Cortex of kidney (tissue), 1 donor: ENCODE measurements at places on chromosomes 5 and 9.

DNA sequence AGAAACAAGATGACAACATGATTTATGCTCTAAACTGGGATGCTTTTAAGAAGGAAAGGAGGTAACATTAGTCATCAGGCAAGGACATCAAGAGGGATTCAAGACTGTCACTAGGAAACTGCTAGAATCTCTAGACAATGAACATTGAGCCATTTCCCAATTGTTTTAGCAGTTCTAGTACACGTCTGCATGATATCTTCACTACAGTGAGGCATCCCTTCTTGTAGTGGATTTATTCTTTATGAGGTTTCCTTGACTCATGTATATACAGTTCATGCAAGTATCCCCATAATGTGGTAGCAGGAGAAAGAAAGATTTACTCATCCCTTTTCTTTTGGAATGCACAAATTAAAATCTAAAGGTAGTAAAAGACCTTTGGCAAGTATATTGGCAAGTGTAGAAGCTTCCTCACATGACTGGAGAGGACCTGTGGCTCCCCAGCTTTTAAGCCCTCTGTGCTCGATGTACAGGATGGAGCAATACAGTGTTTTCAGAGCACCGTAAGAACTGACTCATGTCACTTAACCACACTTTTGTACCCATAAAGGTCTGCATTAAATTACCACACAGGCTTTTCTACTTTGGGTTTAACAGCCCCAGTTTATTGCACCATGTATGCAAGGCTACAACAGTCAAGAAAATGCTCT is 335.9 kb downstream of the SEMA5A start:
- no peak for DNase-seq

- DNase-seq = no peak
Observed at GRCh38 chr9:37624073-37624472, 26.7 kb upstream of the FRMPD1 start.

DNA sequence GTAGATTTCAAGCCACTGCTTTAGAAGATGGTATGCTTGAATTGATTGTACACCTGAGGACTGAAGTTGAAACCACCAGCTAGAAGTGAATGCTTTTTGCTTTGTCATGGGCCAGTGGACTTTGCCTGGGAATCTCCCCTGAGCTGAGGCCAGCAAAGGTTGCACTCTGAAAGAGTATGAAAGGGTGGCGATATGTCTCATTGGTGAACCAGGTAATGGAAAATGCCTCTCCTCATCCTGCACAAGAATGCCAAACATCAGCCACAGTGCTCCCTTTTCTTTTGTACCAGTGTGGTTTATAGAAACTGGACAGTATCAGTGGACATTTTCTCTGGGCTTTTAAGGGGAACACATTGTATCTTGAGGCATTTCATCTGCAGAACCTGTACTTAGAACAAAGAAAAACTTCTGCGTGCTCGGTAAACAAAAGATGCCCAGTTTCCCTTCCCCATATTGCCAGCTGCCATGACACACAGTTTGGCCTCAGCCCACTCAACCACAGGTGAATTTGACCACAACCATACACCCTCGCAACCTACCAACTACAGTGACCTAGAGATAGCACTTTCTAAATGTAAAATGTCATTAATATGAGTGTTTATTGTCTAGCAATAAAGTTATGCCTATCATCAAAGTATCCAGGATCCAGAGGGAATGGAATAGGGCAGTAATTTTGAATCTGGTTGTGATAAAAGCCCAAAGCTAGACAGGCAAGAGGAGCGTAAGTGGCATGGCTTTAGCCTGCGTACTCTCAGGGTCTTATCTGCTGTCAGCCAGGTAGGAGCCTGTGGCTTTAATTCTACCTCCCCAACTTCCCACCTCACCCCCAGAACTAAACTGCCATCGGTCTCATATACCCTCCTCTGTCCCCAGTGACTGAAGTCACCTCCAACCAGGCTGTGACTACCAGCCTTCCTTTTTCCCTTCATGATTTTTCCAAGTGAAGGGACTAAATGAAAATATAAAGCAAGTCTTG is 79.5 kb upstream of the LHFPL2 start:
- DNase-seq = no peak

DNA sequence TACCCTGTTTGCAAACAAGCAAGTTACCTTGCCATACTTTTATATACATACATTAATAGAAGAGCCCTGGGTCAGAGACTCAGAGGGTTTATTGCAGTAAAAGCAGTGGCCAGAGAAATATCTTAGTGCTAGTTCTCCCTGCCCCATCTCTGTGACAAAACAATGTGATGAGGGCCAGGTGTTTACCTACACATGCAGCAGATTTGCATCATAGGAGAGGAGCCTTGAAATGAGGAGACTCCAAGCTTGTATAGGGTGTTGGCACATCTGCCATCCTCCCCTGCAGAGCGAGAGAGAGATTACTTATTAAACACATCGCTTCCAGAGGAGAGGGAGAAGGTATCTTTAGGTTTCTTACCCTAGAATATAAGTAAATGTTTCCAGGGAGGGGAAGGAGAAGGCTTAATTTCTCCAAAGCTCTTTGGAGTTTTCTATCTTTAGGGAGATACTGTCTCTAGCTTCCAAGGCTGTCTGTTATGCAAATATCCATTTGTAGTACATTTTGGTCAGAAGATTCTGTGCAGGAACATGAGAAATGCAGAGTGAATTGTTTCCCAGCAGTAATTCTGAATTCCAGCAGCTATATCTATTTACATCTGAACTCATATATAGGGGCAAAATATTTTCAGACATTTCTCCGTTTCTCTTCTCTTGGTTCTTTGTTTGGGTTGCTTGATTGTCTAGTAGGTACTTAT is 15.7 kb downstream of the FER start:
- no peak for DNase-seq

GRCh38 chr9:36731068-36731956 is 158.6 kb downstream of the MELK start:
- no peak for DNase-seq

- DNase-seq = no peak
Observed at GRCh38 chr9:136286359-136286986, 17.4 kb downstream of the CCDC187 start.

- DNase-seq = no peak
Observed at GRCh38 chr5:73204733-73205132, 31.7 kb downstream of the TMEM174 start.

DNA sequence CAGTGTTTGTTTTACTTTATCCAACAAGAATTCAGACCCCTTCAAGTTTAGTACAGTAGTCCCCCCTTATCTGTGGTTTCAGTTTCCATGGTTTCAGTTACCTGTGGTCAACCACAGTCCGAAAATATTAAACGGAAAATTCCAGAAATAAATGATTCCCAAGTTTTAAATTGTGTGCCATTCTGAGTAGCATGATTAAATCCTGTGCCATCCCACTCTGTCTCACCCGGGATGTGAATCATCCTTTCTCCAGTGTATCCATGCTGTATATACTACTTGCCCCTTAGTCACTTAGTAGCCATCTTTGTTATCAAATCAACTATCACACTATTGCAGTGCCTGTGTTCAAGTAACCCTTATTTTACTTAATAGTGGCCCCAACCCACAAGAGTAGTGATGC is 153.8 kb upstream of the RASA1 start:
- DNase-seq = no peak

DNA sequence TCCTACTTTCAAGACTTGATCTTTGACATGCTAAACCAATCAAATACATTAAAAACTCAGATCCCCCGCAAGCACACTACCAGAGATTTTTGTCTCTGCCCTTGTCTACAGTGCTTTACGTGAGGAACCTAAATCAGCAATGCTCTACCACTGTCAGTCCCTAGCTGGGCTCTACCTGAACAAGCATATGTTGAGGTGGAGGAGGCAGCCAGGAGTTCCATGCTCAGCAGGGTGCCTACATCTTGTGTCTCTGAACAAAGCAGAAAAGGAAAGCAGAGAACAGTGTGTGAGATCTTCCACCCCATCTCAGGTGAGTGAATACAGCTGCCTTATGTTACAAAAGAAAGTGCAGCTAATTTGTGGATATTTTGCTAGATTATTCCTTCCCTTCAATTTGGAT is 255.0 kb downstream of the NDUFS4 start:
- DNase-seq = no peak

- no peak for DNase-seq
Observed at GRCh38 chr9:116313638-116314037, 160.0 kb downstream of the PAPPA start.

DNA sequence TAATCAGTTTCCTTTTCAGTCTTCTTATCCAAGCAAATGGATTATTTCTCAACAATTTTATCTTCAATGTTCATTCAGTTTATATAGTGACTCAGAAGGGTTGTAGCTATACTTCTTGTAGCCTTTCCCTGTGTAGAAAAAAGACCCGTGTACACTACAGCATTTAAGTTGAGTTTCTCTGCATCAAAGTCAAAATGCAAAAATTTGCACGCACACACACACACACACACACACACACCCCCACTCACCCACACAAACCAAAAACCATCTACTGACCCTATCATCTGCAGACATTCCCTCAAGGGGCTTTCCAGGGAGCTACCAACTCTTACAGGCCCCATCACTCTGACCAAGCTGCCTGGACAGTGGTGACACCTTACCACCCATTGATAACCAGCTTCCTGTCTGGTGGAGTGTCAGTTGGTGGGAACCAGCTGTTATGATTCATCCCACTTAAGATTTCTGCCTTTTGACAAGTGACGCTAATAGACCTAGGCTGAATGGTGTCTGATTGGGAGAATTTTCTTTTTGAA is 12.2 kb upstream of the ELL2 start:
- no peak for DNase-seq

GRCh38 chr5:97788369-97788768 is 605.3 kb upstream of the RIOK2 start:
- no peak for DNase-seq

DNA sequence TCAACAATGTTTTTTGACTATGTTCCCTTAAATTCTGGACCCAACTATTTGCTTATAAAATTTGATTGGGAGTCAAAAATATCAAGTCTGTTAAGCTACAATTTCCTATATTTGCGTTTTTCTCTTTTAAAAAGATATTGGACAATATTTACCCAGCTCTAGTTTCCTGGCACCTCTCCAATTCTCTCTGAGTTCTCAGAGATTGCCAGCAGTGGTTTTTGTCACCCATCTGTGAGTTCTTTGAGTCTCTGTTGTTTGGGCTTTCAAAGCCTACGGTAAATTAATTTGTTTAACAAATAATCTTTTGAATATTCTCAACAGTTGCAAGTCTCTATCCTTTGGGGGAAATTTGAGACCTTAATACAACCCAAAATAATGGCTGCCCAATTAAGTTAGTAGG is 174.2 kb upstream of the PUM3 start:
- DNase-seq = no peak

DNA sequence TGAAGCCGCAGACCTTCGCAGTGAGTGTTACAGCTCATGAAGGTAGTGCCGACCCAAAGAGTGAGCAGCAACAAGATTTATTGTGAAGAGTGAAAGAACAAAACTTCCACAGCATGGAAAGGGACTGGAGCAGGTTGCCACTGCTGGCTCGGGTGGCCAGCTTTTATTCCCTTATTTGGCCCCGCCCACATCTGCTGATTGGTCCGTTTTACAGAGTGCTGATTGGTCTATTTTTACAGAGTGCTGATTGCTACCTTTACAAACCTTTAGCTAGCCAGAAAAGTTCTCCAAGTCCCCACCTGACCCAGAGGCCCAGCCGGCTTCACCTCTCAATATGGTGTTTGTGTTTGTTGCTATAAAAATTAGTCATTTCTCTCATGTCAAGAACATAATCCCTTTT is 49.7 kb downstream of the RECK start:
- no peak for DNase-seq

GRCh38 chr9:126401581-126401980 is 75.0 kb downstream of the MVB12B start:
- no peak for DNase-seq

DNA sequence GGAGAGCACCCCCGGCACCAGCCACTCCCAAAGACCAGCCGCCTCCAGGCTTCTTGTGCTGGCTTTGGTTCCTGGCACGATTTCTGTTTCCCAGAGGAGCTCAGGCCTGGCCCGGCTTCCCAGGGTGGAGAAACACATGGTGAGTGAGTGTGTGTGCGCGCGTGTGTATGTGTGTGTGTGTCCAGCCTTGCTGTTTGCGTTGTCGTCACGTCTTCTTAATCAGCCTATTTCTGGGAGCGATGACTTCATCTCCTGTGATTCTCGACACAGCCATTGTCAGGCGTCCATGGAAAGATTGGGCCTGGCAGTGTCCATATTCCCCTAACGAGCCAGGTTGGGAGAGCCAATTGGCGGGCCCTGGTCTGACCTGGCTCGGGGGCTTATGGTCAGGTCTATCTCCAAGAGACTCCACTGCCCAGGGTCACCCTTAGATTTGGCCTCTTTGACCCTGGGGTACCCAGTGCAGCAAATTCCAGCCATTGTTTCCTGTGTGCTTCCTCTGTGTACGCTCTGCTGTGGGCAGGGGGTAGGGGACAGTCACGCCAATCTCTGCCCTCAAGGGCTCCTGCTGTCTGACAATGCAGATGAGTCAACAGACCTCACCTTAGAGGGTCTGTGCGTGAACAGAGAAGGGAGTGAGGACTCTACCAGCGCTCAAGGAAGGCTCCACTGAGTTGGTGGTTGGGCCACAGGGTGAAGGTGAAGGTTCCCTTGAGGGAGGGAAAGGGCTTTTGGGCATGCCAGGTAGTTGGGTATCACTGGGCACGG is 73.8 kb downstream of the DAB2IP start:
- DNase-seq = no peak
